Hematopoietic multipotent progenitor cell treated with erythropoietin and hydrocortisone succinate and interleukin-3 and kit ligand, for 6 days (in vitro differentiated cells): ENCODE measurements at places on chromosomes 11 and 22.

DNA sequence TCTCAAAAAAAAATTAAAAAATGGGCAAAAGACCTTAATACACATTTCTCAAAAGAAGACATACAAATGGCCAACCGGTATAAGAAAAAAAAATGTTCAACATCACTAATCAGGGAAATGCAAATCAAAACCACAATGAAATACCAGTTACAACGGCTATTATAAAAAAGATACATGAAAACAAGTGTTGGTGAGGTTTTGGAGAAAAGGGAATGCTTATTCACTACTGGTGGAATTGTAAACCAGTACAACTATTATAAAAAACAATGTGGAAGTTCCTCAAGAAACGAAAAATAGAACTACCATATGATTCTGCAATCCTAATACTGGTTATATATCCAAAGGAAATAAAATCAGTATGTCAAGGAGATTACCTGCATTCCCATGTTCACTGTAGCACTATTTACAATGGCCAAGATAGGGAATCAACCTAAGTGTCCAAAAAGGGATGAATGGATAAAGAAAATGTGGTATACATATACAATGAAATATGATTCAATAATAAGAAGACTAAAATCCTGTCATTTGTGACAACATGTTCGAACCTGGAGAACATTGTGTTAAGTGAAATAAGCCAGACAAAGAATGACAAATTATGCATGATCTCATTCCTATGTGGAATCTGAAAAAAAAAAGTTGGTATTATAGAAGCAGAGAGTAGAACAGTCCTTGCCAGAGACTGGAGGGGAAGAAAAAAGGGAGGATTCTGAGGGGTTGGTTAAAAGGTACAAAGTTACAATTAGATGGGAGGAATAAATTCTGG lies 256.9 kb upstream of the PITPNB start:
- DNase-seq, result no peak

DNA sequence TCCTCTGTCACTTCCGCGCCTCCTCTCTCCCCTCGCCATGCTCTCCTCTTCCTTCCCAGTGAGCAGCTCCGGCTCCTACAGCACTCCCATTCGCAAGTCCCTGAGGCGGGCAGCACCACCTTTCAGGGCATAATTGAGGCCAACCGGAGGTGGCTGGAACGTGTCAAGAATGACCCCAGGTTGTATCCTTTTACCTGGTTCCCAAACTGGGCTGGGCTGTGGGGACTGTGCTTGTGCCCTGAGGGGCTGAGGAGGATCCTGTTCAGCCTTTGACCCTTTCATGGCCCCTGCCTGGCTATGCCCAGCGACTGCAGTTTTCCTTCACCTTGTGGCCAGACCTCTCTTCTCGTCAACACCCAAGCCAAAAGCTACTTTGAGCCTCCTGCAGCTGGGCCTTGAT lies 84.1 kb downstream of the CEP164 start:
- no peak for DNase-seq

GRCh38 chr22:41943661-41944209 lies 3.2 kb downstream of the CENPM start:
- DNase-seq, result no peak

DNA sequence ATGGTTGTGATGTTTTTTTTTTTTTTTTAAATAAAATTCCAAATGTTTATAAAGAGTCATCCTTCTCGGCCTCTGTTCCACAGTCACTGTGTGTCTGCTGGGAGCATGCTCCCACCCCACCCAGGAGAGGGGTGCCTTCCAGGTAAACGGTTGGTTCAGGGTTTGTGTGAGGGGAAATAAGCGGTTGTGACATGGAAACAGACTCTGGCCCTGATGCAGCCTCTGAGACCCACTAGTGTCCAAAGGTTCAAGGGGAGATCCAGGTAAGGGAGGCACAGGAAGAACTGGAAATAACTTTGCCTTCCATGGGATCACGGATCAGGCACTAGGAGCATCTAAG lies 6.0 kb upstream of the GAS2L1 start:
- no peak for DNase-seq

- DNase-seq, result no peak
Observed at GRCh38 chr11:82267186-82267585, 466.5 kb downstream of the FAM181B start.

DNA sequence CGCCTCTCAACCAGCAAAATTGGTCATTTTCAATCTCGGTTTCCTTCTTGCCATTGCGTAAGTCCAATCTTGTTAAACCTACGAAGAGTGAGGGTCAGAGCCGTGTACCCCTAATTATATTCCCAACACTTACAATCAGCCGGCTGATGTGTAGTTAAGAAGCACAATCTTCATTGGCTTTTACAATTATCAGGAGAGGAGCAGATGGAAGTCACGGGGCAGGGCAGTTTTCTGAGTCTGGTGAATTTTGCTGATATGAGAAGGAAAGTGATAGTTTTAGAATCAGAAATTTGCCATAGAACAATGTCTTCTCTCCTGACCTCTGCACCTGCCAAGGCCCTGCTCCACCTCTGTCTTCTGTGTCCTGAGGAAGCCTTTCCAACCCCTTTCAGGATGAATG lies 35.0 kb upstream of the ATXN10 start:
- DNase-seq, result peak; percentile 72

- DNase-seq, result no peak
Observed at GRCh38 chr11:112922606-112923005, 38.6 kb upstream of the NCAM1 start.

DNA sequence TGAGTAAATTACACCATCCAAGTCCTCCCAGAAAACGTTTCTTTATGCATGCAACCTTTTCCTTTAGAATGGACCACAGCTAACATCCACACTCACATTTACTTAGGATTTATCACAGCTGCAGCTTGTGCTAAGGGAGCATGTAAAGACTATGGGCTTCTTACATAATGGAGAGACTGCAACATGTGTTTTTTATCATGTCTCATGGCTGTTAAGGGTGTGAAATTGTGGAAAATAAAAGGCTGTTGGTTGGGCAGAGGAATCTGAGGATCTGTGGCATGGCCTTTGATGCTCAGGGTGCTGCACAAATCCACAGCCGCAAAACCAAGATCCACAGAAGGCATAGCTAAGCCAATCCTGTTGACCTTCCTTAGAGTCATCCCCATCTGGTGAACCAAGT lies 112.0 kb upstream of the MTNR1B start:
- DNase-seq, result no peak

DNA sequence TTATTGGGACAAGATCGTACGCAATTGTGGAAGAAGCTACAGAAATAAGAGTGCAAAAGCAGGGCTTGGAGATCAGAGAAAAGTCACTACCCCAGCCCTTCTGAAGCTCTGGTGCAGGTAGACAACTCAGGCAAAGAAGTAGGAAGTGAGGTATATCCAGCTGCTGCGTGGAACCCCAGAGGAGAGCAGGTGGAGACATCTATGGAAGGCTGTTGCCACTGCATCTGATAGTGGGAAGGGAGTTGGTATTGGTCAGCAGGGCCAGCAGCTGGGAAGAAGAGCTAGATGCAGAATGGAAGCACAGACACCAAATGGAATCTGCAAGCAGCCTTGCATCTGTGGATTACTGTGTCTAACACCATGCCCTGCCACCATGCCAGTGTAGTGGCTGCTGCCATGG lies 165.1 kb downstream of the WNT11 start:
- DNase-seq, result no peak

DNA sequence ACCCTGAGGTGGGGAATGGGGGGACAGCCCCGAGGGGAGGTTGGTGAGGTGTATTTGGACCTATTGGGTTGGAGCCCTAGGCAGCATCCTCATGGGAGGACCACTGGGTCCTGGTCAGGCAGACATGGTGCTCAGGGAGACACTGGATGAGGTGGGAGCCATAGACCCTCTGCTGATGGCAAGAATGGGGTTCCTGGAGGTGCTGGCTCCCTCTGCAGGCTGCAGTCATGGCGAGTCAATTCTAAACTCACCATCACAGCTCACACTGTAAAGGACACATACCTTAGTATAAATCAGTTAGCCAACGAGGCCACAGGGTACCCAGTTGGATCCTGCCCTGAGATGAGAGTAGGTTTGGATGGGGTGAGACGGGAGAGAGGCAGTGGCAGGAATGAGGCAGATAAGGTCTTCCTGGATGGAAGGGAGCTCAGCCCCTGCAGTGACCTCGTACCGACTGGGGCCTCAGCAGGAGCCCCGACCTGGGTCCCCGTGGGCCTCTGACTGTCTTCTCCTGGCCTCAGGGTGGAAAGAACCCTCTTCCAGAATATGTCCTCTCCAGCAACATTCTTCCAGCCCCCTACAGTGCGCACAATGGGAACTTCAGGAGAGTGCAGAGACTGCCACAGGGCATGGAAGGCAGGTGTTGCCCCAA lies 1.7 kb upstream of the GAB4 start:
- no peak for DNase-seq

DNA sequence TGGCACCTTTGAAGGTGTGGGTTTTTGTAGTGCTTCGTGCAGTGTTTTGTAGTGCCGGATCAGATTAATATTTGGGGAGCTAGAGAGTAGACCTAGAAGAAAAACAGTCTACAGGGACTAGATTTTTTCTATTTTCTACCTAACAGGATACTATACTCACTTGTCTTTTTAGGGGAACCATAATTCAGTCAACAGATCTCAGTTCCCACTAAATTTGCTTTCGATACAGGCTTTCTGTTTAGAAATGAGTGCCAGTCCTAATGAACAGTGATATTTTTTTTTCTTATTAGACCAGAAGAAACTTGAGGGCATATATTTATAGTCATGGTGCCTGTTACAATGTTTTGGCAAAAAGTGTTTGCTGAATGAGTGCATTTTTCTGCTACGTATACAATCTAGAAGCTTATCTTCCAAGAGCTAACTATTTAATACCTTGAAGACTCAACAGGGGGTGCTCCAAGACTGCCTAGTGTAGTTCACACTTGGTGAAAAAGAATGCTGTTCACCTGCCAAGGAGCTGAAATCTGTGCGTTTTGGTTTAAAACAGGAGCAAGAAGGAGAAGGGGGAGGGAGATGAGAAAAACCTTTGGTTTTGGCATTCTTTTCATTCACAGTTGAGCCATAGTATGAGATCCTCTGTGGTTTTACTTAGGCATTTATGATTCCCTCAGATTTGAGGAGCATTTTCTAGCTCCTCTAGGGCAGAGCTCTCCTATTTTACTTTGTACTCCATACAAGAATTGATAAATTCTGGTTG lies 44.9 kb upstream of the VSTM5 start:
- peak; percentile 77 for DNase-seq

GRCh38 chr11:88421530-88421929 lies 84.0 kb upstream of the CTSC start:
- DNase-seq, result peak; percentile 72

DNA sequence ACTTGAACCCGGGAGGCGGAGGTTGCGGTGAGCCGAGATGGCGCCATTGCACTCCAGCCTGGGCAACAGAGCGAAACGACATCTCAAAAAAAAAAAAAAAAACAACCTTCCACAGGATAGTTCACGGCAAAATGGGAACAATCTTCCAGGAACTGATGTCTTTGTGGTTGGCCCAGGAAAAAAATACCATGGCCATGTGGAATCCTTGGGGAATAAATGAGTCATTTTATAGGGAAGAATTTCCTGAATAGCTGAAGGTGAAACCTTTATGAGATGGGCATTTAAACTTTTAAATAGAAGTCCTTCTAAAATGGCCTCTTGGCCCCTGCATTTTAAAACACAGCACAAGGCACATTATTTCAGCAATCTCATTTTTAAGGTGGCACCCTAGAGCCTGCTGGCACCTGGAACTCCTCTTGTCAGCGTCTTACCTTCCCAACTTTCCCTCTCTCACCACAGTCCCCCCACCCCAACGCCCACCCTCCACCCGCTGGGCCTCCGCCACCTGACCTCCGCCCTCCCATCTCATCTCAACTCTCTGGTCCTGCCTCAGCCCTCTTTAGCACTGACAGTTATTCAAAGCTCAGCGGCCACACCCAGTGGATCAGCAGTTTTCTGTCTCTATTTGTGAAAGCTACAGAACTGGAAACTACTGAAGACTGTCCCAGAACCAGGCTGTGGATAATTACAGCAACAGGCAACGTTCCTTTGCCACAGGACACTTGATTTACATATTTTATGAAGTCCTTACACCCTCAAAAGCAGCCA lies 43.1 kb downstream of the SCGB1A1 start:
- peak; percentile 89 for DNase-seq

- DNase-seq, result no peak
Observed at GRCh38 chr22:42978453-42979103, 36.4 kb downstream of the PACSIN2 start.

GRCh38 chr11:111841370-111842053 lies 29.9 kb downstream of the ALG9 start:
- DNase-seq, result peak; percentile 96

- DNase-seq, result no peak
Observed at GRCh38 chr11:119700536-119701346, 28.3 kb downstream of the NECTIN1 start.

GRCh38 chr11:71330349-71330748 lies 78.0 kb upstream of the SHANK2 start:
- DNase-seq, result no peak

- DNase-seq, result no peak
Observed at GRCh38 chr22:49927483-49928184, 9.2 kb downstream of the CRELD2 start.

- no peak for DNase-seq
Observed at GRCh38 chr11:8062781-8063257, 18.2 kb upstream of the TUB start.
